ENCODE measurements at places on chromosomes 1 and 21.

DNA sequence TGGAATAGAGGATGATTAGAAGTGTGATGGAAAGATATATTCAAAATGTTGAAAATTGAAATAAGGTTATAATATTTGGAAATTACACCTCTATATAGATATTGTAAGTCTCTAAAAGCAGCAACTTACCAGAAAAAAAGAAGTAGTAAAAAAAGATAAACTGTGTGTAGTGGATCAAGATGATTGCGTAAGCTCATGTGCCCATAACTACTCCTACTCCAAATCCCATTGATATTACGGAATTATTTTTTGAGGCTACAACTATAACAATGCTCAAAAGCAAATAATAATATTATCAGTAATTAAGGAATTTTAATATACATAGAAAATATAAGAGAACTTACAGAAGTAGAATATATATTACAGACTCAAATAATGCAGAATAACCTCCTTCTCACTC lies 33.6 kb downstream of the CATSPERE start:
- DNase-seq: no peak
- no peaks in the 10 kb centered on the region for H3K27me3 ChIP-seq
- H3K4me1 ChIP-seq: no peaks in the 10 kb centered on the region
- H3K4me3 ChIP-seq: no peak overlapping the region

GRCh38 chr1:54754045-54754444 lies 10.3 kb downstream of the PARS2 start:
- H3K4me1 ChIP-seq: no peaks in the 10 kb centered on the region
- no peak overlapping the region for H3K4me3 ChIP-seq
- DNase-seq: no peak

DNA sequence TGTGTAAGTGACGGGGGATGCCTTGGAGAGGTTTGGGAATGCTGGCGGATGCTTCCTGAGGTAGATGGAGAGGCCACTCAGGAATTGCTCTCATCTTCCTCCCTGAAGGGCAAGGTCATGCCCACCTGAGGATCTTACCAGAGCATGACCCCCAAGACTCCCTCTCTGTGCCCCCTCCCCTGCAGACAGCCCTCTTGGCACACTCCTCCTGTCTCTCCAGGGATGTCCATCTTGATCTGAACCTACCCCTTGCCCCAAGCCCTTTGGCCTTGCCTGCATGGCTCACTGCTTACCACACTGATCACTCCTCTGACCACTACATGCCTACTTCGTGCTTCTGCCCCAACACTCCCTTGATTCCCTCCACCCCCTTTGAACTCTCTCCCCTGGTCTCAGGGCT lies 17.9 kb upstream of the MPL start:
- DNase-seq: no peak
- H3K27me3 ChIP-seq: no peaks in the 10 kb centered on the region
- H3K4me3 ChIP-seq: no peak overlapping the region
- H3K4me1 ChIP-seq: no peaks in the 10 kb centered on the region

- H3K27me3 ChIP-seq: peaks cover 10% of the 10 kb centered on the region
- H3K36me3 ChIP-seq: no peaks in the 10 kb centered on the region
- H3K4me3 ChIP-seq: no peak overlapping the region
- no peak overlapping the region for H3K27ac ChIP-seq
- H3K4me1 ChIP-seq: no peaks in the 10 kb centered on the region
These were observed 322.9 kb downstream of the MATN1 start for GRCh38 chr1:30400507-30400906.

GRCh38 chr1:168373869-168374268 lies 93.2 kb downstream of the TBX19 start:
- H3K36me3 ChIP-seq: no peaks in the 10 kb centered on the region
- no peaks in the 10 kb centered on the region for H3K4me1 ChIP-seq
- H3K27ac ChIP-seq: no peak overlapping the region
- no peaks in the 10 kb centered on the region for H3K27me3 ChIP-seq
- DNase-seq: no peak

- H3K4me3 ChIP-seq: no peak within 1 kb of the TSS
- no peaks in the 10 kb centered on the region for H3K36me3 ChIP-seq
- H3K27ac ChIP-seq: no peak within 1 kb of the TSS
- no peaks in the 10 kb centered on the region for H3K4me1 ChIP-seq
These were observed at the start of gene EXTL1 for GRCh38 chr1:26021647-26022403. TSS of gene EXTL1 (plus strand) at chr1:26021775. CDS start at chr1:26022647, 872 bp downstream.

- H3K36me3 ChIP-seq: peaks cover under 1% of the 10 kb centered on the region
- no peak overlapping the region for H3K4me3 ChIP-seq
- no peaks in the 10 kb centered on the region for H3K4me1 ChIP-seq
- H3K27ac ChIP-seq: no peak overlapping the region
These were observed 143.0 kb upstream of the GRIK3 start for GRCh38 chr1:37177230-37177864.

GRCh38 chr1:165492845-165493373 lies 48.0 kb upstream of the RXRG start:
- no peak overlapping the region for H3K4me3 ChIP-seq
- no peak for DNase-seq
- no peaks in the 10 kb centered on the region for H3K4me1 ChIP-seq
- H3K36me3 ChIP-seq: no peaks in the 10 kb centered on the region
- no peak overlapping the region for H3K27ac ChIP-seq

- no peak overlapping the region for H3K27ac ChIP-seq
- no peak overlapping the region for H3K4me3 ChIP-seq
- no peaks in the 10 kb centered on the region for H3K36me3 ChIP-seq
- peaks cover 19% of the 10 kb centered on the region for H3K27me3 ChIP-seq
- no peak for DNase-seq
- peaks cover 6% of the 10 kb centered on the region for H3K4me1 ChIP-seq
These were observed 5.5 kb downstream of the THEM5 start for GRCh38 chr1:151847867-151848596.

DNA sequence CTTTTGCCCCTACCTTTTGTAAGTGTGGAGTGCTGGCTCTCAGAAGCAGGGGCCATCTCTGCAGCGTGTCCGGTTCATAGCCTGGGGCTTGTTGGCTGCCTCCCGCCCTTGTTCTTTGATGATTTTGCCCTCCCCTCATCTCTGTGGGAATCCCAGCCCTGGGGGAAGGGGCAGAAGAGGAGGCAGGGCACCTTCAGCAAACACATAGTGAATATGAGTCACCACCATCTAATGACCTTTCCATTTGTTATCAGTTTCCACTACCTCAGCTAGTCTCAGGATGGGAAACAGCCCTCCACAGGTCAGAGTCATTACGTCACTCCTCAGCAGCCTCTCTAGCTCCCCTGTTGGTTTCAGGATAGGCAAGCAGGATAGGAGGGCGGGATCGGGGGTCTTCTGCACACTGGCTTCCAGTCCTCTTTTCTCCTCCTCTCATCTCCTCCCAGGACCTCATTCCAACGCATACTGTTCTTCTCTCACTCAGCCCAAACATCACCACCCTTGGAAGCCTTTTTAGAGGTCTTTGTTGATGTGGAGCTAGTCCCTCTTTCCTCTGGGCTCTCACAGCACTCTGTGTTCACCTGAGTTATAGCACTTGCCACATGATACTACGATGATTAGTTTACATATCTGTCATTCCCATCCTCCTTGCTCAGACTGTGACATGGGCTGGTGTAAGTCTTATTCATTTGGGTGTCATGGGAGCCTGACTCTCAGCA lies 15.8 kb downstream of the GADD45A start:
- H3K4me3 ChIP-seq: no peak overlapping the region
- peaks cover 1% of the 10 kb centered on the region for H3K36me3 ChIP-seq
- H3K27ac ChIP-seq: no peak overlapping the region
- peaks cover 6% of the 10 kb centered on the region for H3K27me3 ChIP-seq
- no peak for DNase-seq
- peaks cover 2% of the 10 kb centered on the region for H3K4me1 ChIP-seq

GRCh38 chr1:42189931-42190853 lies 25.6 kb upstream of the GUCA2A start:
- peaks cover 32% of the 10 kb centered on the region for H3K36me3 ChIP-seq
- H3K4me3 ChIP-seq: no peak overlapping the region
- H3K27me3 ChIP-seq: no peaks in the 10 kb centered on the region
- no peak for DNase-seq
- H3K4me1 ChIP-seq: no peaks in the 10 kb centered on the region
- H3K27ac ChIP-seq: no peak overlapping the region

DNA sequence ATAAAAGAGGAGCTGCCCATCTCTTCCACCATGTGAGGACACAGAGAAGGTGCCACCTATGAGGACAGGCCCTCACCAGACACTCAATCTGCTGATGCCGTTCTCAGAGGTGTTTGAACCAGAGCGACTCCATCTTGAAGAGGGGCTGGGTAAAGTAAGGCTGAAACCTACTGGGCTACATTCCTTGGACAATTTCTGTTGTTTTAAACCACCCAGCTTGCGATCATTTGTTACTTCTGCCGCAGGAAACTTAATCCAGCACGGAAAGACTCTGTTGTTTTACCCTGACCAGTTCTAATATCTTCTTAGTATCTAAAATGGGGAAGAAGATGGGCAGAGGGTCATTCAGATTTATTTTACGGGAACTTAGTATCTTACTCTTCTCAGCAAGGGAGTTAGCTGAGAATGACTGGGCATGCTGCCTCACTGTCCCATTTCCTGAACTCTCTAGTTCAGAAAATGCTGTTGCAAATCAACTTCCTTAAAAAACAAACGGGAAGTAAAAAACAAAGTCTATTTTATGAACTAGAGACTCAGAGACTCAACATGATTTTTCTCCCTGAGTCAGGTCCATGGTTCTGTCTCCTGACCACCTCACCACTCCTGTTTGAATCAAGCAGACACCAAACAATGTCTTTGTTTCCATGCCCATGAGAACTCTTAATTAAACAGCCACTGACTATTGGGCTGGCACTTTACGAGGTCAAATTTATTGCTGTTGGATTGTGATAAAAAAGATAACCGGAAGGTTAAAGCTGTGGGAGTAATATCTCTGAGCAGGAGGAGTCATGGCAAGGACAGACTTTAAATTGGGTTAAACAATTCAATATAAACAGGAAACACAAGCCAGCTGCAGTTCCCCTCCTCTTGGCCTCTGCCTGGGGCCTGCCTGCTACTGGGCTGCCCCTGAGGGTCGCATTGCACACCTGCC lies 23.8 kb upstream of the IFNAR1 start:
- peak overlapping the region; percentile 28 for H3K4me3 ChIP-seq
- H3K27me3 ChIP-seq: no peaks in the 10 kb centered on the region
- H3K27ac ChIP-seq: peak overlapping the region; percentile 74
- peaks cover 37% of the 10 kb centered on the region for H3K4me1 ChIP-seq
- DNase-seq: no peak

DNA sequence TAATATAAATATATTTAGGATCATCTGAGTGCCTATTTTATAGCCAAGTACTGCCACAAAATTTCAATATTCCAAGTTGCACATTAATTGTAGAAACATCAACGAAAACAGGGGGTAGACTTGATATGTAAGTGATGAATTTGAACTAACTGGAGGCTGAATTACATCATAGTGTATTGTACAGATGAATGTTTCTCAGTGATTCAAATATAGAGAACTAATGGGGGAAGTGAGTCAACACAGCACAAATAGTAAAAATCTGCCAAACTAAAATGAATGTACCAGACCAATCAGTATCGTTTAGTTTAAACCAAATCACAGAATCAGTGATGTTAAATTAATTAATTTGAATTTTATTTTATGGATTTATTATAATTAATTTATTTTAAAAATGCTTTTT lies 42.8 kb downstream of the RTCA start:
- no peak overlapping the region for H3K27ac ChIP-seq
- DNase-seq: no peak
- no peaks in the 10 kb centered on the region for H3K4me1 ChIP-seq
- peaks cover 2% of the 10 kb centered on the region for H3K36me3 ChIP-seq

GRCh38 chr21:34061983-34062382 lies 11.4 kb upstream of the MRPS6 start:
- H3K4me1 ChIP-seq: no peaks in the 10 kb centered on the region
- H3K27ac ChIP-seq: no peak overlapping the region
- H3K27me3 ChIP-seq: no peaks in the 10 kb centered on the region
- DNase-seq: no peak
- H3K36me3 ChIP-seq: no peaks in the 10 kb centered on the region
- no peak overlapping the region for H3K4me3 ChIP-seq

DNA sequence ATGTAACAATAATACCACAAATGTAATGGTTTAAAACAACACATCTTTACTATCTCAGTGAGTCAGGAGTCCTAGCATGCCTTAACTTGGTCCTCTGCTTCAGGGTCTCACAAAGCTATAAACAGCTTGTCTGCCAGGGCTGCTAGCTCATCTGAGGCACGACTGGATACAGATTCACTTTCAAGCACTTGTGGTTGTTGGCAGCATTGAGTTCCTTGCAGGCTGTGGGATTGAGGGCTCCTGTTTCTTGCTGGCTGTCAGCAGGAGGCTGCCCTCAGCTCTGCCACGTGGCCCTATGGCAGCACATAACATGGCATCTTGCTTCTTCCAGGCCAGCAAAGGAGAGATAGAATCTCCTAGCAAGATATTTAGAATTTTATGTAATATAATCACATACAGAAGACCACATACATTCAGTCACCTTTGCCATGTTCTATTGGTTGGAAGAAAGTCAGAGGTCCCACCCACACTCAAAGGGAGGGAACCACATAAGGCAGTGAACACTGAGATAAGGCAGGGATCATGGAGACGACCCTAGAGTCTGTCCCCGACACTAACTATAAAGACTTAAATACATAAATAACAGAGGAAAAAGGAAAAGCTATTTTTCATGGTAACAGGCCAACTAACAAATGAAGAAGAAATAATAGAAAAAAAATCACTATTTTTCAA lies 18.9 kb upstream of the IPP start:
- no peak overlapping the region for H3K27ac ChIP-seq
- H3K27me3 ChIP-seq: peaks cover 1% of the 10 kb centered on the region
- H3K4me1 ChIP-seq: no peaks in the 10 kb centered on the region

DNA sequence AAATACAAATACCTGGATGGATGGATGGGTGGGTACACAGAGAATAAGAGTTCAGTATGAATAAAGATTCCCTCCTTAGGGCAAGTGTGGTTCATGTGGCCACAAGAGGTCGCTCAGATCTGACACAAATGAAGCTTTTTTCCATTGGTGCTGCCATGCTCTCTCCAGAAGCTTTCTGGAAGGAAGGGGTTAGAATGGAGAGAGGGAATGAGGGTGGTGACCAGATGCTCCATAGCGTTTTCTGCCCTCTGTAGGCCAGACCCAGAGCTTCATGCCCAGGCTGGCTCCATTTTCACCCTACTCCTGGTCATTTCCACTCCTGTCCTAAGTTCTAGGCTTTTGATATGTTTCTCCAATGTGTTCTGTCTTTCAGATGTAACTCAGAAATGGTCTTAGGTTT lies 3.3 kb upstream of the FCRL6 start:
- no peak overlapping the region for H3K4me3 ChIP-seq
- no peak overlapping the region for H3K27ac ChIP-seq
- H3K4me1 ChIP-seq: peaks cover 5% of the 10 kb centered on the region
- DNase-seq: peak; percentile 38
- no peaks in the 10 kb centered on the region for H3K36me3 ChIP-seq

DNA sequence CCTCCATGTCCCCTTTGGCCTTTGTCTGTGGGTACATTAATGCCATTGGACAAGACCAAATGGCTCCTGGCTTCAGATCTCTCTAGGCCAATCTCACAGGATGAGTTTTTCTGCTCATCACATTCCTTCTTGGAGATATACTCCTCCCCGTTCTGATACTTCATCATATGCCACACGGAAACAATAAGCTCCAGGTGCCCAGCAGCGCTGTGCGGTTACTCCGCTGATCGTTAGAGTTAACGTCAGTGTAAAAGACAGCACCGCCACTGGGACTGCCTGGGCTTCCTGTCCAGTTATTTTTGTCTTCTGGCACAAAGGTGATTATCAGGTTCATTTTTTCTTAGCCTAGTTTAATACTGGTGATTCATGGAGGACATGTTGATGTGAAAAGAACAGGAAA lies 22.5 kb downstream of the CACHD1 start:
- H3K27me3 ChIP-seq: peaks cover 6% of the 10 kb centered on the region
- no peak for DNase-seq
- H3K4me3 ChIP-seq: no peak overlapping the region
- no peak overlapping the region for H3K27ac ChIP-seq
